Smooth muscle cell of bladder (primary cell): ENCODE measurements at places on chromosomes 16 and 17. TPM values are rescaled to one million over a fixed set of nuclear protein-coding genes. Genes with fewer than 3 reads are reported as not detected.

SRL gene
- under 0.01 and 0.09 TPM in 2 replicates for total RNA-seq

SRCAP gene
- total RNA-seq: 9.8 and 20.4 TPM in 2 replicates

PRMT7 gene
- total RNA-seq: 32.0 and 47.7 TPM in 2 replicates

CD300H gene
- total RNA-seq: not detected in 2 replicates

PGAP3 gene
- total RNA-seq: 10.8 and 15.0 TPM in 2 replicates

KCNH6 gene
- not detected in 2 replicates for total RNA-seq

PRSS36 gene
- 0.09 and 0.14 TPM in 2 replicates for total RNA-seq

TBC1D3G gene
- total RNA-seq: not detected in 2 replicates

NEUROD2 gene
- total RNA-seq: not detected in 2 replicates

CACNG1 gene
- total RNA-seq: not detected in 2 replicates

C1QTNF1 gene
- total RNA-seq: 40.4 and 77.1 TPM in 2 replicates

ERBB2 gene
- 27.7 and 34.1 TPM in 2 replicates for total RNA-seq

SMIM36 gene
- total RNA-seq: not detected in 2 replicates

RNF222 gene
- not detected in 2 replicates for total RNA-seq

DPEP2 gene
- not detected in 2 replicates for total RNA-seq

SLC35G6 gene
- total RNA-seq: not detected in 2 replicates

CASKIN1 gene
- 0.14 and 0.37 TPM in 2 replicates for total RNA-seq

TP53TG3C gene
- total RNA-seq: not detected in 2 replicates

PPP1R27 gene
- not detected in 2 replicates for total RNA-seq

RUNDC3A gene
- 0.18 and 0.43 TPM in 2 replicates for total RNA-seq

AURKB gene
- 2.6 and 2.7 TPM in 2 replicates for total RNA-seq

WSB1 gene
- total RNA-seq: 130 and 238 TPM in 2 replicates

WWP2 gene
- total RNA-seq: 12.9 and 14.1 TPM in 2 replicates

WNT9B gene
- total RNA-seq: not detected in 2 replicates

JPT1 gene
- total RNA-seq: 40.0 and 49.9 TPM in 2 replicates

RAB37 gene
- total RNA-seq: 0.09 and 0.43 TPM in 2 replicates

PDIA2 gene
- total RNA-seq: 0.37 TPM in 1 of 2 replicates, not detected in the other

TBC1D26 gene
- total RNA-seq: under 0.01 and 0.37 TPM in 2 replicates

ZNF385C gene
- under 0.01 TPM in 1 of 2 replicates, not detected in the other for total RNA-seq

FOXL1 gene
- 2.7 and 3.1 TPM in 2 replicates for total RNA-seq

RNF167 gene
- total RNA-seq: 12.2 and 15.3 TPM in 2 replicates

GINS3 gene
- 0.92 and 1.3 TPM in 2 replicates for total RNA-seq

TBC1D3I gene
- total RNA-seq: 0.09 and 0.28 TPM in 2 replicates

CLEC19A gene
- total RNA-seq: not detected in 2 replicates

TNP2 gene
- total RNA-seq: not detected in 2 replicates

KRT13 gene
- 0.28 and 0.65 TPM in 2 replicates for total RNA-seq

C16orf54 gene
- total RNA-seq: not detected in 2 replicates

PRR35 gene
- total RNA-seq: not detected in 2 replicates

CLEC18A gene
- 0.37 TPM in 1 of 2 replicates, not detected in the other for total RNA-seq

SLC12A3 gene
- under 0.01 TPM in 1 of 2 replicates, not detected in the other for total RNA-seq

CORO6 gene
- 5.7 and 7.4 TPM in 2 replicates for total RNA-seq

XAF1 gene
- 20.3 and 40.0 TPM in 2 replicates for total RNA-seq

CPHXL2 gene
- not detected in 2 replicates for total RNA-seq

GNGT2 gene
- total RNA-seq: 0.28 TPM in 1 of 2 replicates, not detected in the other

PRCD gene
- total RNA-seq: 7.8 and 11.1 TPM in 2 replicates

SPATA32 gene
- total RNA-seq: 0.09 and 0.14 TPM in 2 replicates

ITGAE gene
- 18.4 and 23.2 TPM in 2 replicates for total RNA-seq

CA4 gene
- 0.14 TPM in 1 of 2 replicates, not detected in the other for total RNA-seq

HSD17B1 gene
- 0.83 and 0.85 TPM in 2 replicates for total RNA-seq

KRTAP9-8 gene
- not detected in 2 replicates for total RNA-seq

PERCC1 gene
- total RNA-seq: not detected in 2 replicates

C17orf67 gene
- total RNA-seq: 0.71 and 0.74 TPM in 2 replicates

CYGB gene
- 68.1 and 84.9 TPM in 2 replicates for total RNA-seq

ZNF624 gene
- 4.0 and 4.1 TPM in 2 replicates for total RNA-seq
